ENCODE measurements at places on chromosomes 7 and 10.

DNA sequence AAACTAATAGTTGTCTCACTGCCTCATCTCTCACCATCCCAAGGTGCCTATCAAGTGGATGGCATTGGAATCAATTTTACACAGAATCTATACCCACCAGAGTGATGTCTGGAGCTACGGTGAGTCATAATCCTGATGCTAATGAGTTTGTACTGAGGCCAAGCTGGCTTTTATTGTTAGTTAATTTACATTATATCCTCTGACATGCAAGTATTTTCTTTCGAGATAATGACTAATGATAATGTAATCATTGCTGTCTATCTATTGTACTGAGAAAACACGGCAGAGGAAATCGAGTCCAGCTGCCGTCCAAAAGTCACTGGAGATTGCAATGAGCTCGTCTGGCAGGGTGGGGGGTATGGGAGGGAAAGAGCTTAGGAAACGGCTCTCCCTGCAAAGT lies 172.4 kb upstream of the LANCL2 start:
- DNase-seq, result no peak

GRCh38 chr10:26474026-26474425 lies 35.9 kb downstream of the APBB1IP start:
- DNase-seq, result no peak

- DNase-seq, result no peak
Observed at GRCh38 chr7:124071843-124072242, 39.0 kb upstream of the TMEM229A start.

DNA sequence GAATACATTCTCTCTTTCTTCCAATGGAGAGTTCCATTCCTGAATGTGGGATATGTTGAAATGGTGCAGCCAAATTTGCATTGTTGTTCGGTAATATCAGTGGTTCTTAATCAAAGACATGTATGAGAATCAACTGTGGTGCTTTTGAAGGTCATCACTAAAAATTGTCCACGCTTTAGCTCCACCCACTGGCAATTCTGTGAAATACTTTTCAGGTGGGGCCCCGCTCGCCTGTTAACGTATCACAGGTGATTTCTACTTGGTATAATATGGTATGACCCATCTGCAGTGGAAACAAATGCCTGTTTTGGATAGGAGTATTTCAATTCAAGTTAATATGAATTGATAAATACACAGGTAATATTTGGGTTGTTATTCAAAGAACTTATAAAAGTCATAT lies 178.4 kb downstream of the NSUN6 start:
- peak; percentile 2 for DNase-seq

GRCh38 chr7:150986099-150986512 lies 4.7 kb upstream of the NOS3 start:
- peak; percentile 66 for DNase-seq

GRCh38 chr7:147990942-147991341 lies 599.6 kb upstream of the C7orf33 start:
- DNase-seq, result no peak

DNA sequence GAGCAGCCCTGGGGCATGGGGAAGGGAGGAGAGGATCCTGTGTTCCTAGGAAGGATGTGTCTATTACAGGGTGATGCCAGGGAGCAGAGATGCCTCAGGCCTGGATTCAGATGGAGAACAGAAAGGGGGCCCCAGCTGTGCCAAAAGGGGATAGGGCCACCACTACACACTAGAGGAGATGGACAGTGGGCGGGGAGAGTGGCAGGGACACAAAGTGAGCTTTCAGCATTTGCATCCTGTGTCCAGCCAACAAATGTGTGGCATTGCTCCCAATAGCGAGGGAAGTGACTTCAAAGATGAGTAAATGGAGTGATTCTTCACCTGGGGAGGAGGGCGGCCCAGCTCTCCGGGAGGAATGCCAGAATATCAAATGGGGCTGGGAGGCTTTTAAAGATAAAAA lies 64.9 kb upstream of the WAPL start:
- DNase-seq, result no peak

- no peak for DNase-seq
Observed at GRCh38 chr10:93488956-93489528, 6.9 kb upstream of the MYOF start.

GRCh38 chr10:43945094-43945730 lies 296.5 kb upstream of the ZNF32 start:
- DNase-seq, result peak; percentile 55

Measured in T47D (cell line).